ENCODE measurements at places on chromosomes 1 and 21. TPM values are rescaled to one million over a fixed set of nuclear protein-coding genes. Genes with fewer than 3 reads are reported as not detected.

DNA sequence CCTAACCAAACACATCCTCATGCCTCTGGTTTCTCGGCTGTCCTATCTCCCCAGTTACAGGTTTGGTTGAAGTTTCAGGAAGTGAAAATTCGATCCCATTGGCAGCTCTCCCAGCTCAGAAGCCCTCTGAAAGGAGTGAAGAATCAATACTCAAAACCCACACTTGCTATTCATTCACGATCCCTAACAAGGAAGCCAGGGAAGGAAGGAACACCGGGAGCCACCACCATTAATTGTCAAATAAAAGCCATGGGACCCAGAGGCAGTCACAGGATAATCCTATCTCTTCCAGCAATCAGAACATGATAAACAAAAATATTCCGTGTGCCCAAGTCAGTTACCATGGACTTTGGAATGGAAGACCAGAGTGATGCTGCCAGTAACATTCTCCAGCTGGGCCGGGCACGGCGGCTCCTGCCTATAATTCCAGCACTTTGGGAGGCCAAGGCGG lies 7.0 kb downstream of the TMPRSS2 start:
- no peak for DNase-seq

Gene EFNA1
- total RNA-seq = 8.5 TPM

GRCh38 chr21:33406493-33406892 lies 3.3 kb downstream of the IFNGR2 start:
- no peak for DNase-seq

Gene FOXD2
- 0.27 TPM for total RNA-seq

Gene LCE2A
- total RNA-seq = not detected

DNA sequence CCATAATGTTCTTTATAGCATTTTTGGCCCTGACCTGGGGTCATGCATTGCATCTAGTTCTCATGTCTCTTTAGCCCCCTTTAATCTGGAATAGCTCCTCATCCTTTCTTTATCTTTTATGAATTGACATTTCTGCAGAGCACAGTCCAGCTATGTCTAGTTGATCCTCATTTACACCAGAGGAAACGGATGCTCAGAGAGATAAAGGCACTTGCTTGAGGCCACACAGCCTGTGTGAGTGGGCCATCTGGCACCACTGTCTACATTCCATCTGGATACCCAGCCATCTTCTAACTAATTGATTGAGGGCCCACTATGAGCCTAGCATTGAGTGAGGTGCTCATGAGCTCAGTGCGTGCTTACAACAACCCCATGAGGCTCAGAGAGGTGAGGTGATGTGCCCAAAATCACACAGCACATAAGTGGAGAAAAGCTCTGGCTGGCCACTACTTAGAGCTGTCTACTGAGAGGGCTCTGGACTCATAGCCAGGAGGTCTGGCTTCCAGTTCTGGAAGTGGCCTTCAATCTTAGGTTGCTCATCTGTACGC lies 3.5 kb downstream of the HPCA start:
- DNase-seq = no peak

DNA sequence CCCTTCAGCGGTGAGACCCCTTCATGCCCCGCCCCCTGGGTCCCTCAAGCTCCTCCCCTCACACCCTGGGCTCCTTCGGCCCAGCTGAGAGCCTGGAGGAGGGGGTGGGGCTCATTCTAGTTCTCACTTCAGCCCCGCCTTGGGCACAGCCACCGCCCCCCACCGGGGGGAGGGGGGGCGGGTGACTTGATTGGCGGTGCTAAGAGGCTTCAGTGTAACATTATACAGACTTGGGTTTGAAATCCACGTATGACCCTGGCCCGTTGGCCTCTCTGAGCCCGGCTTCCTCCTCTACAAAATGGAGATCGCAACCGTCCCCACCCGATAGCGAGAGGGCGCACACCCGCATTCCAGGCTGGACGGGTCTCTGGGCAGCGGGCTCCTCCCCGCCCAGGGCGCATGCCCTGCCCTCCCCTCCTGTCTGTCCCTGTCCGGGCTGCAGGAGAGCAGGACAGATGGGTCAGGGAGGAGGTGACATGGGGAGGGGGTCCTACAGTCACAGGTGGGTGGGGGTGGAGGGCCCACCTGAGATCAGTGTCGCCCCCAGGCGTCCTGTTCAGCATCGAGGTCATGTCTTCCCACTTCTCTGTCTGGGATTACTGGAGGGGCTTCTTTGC lies 5.1 kb downstream of the CLCNKB start:
- DNase-seq = peak; percentile 70

DNA sequence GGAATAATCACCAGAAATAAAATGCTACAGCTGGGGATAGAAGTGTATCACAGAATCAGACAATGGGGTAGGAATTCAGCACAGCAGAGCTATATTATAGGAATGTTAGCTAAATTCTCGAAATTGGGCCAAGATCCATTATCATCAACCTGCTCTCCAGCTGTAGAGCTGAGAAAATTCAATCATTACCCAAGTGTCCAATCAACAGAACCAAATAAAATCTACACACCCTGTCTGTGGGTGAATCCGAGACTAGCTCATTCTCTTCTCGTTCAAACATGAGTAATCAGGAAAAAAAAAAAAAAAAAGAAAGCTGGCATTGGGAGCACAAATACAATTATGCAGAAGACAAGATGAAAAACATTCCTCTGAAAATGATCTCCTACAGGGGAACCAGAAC lies 119.2 kb downstream of the CDC7 start:
- no peak for DNase-seq

Gene SIK1
- 5.5 TPM for total RNA-seq

GRCh38 chr1:53541761-53542550 lies 82.8 kb downstream of the DMRTB1 start:
- DNase-seq = no peak

Gene LENEP
- 0.91 TPM for total RNA-seq

- DNase-seq = no peak
Measured at GRCh38 chr21:44466996-44467858, 11.9 kb downstream of the LRRC3 start.

- no peak for DNase-seq
Measured at GRCh38 chr1:223212441-223212840, 69.4 kb upstream of the TLR5 start.

GRCh38 chr1:238451781-238452310 lies 561.1 kb upstream of the ZP4 start:
- no peak for DNase-seq

- no peak for DNase-seq
Measured at GRCh38 chr1:232209357-232209756, 420.6 kb downstream of the SIPA1L2 start.

- DNase-seq = no peak
Measured at GRCh38 chr1:182768963-182769362, 20.6 kb upstream of the NPL start.

GRCh38 chr1:16076031-16076864 lies 2.8 kb upstream of the FAM131C start:
- no peak for DNase-seq

Gene GJA5
- not detected for total RNA-seq

- DNase-seq = no peak
Measured at GRCh38 chr1:54305906-54306514, 100.2 kb downstream of the SSBP3 start.

- DNase-seq = no peak
Measured at GRCh38 chr1:220852408-220852807, 26.8 kb upstream of the HLX start.

DNA sequence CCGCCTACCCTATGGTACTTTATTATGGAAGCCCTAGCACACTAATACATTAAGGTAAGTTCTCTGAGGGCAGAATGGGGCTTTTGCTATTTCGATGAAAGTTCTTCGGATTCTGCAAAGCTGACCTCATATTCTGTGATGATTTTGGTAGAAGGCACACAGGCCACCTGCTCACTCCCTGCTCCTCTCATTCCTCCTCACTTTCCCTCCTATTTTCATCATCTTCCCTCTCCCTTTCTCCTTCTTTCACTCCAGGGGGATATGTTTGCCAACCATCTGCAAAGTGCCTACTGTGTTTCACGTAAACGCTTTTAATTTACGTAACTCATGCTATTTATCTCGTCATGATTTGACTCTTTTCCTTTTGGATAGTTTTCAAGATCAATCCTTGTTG lies 45.0 kb upstream of the ETS2 start:
- no peak for DNase-seq

DNA sequence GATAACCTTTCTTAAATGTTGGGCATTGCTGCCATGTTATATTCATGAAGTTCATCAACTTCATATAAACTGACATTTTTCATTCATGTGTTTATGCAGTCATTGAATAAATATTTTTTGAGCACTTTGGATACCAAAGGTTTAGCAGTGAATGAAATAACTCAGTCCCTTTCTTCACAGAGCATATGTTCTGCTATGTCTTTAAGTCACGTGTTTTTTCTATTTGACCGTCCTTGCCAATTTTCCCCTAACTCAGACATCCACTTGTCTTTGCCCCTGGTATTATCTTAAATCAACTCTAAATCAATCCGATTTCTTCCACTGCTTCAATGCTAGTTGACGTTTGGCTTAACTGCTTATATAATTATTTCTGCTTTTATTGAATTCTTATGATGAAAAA lies 16.6 kb downstream of the ADARB1 start:
- DNase-seq = no peak

Gene MEX3A
- total RNA-seq = 0.38 TPM

Gene RNU1-2
- 3,916 TPM for total RNA-seq

DNA sequence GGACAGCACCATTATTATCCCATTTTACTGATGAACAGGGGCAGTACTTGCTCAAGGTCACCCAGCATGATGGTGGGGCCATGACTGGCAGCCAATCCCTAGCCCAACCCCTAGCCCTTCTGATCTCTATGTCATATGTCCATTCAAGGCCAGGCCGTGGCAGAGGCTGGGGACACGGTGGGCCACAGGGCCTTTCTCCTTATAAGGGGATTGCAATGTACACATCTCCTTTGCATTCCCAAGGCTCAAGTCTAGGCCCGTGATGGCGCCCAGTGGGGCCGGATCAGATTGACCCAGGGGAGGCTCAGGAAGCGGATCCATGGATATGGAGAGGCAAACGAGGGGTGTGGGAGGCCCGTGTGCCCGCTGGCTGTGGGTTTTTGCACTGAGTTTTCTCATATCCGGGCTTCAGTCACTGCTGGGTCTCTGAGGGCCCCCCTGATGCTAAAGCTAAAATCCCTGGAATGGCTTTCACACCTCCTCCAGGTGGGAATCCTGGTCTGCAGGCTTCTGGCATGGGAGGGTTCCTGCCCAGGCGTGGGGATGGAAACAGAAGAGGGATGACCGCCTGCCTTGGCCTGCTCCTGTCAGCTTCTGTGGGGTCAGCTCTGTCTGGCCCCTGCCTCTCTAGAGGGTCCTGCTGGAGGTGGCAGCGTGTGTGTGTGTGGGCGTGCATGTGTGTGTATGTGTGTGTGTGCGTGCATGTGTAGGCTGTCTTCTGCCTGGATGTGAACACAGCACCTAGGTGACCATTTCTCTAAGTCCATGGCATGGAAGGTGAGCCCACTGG lies 2.1 kb downstream of the MYOM3 start:
- DNase-seq = no peak

GRCh38 chr1:235277709-235278108 lies 50.3 kb downstream of the ARID4B start:
- DNase-seq = no peak

Gene LRRC8C
- 52.2 TPM for total RNA-seq

DNA sequence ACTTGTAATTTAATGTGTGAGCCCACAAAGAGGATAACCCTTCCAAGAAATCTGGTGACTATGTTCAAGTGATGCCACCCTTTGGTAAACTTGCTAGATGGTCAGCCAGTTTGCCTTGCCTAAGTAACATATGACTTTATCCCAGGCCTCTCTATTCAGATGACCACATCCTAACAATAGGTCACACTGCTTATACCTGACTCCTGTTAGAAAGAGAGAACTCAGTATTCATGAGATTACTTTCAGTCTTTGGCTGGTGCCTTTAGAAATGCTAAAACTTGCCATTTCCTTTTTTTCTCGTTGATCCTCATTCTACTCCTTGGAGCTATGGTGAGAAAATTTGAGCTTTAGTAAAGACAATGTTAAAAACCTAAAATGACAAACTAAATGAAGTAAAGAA lies 28.5 kb upstream of the SERBP1 start:
- DNase-seq = no peak

Gene ZNF691
- total RNA-seq = 11.6 TPM

DNA sequence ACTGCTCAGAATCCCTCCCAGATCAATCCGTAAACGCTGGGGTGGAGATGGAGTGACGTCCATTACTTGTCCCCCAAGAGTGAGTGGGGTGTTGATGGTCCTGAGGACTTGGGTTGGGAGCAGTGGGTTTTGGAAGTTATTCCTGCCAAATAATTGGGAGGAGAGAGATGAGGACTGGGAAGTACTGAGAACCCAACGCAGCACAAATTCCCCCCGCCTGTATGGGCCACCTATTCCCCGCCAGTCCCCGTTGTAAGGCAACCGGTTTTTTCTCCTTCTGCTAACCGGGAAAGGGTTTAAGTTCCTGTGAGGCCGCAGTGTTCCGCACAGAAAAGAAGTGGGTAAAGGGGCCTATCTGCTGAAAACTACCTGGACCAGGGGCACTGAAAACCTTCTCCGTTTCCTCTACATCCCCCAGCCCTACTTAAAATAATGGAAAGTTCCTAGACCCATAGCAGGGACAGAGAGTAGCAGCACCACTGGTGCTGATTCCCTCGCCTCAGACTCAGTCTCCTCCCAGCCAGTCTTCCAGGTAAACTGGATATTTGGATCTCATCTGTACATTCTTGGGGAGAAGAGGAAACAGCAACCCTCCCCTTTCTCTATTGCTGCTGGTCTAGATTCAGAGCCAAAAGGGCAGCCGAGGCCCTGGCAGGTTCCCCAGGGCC lies 738 bp downstream of the LURAP1 start:
- DNase-seq = no peak

Gene PGLYRP4
- total RNA-seq = not detected

GRCh38 chr1:51264451-51264850 lies 28.4 kb downstream of the RNF11 start:
- DNase-seq = no peak

DNA sequence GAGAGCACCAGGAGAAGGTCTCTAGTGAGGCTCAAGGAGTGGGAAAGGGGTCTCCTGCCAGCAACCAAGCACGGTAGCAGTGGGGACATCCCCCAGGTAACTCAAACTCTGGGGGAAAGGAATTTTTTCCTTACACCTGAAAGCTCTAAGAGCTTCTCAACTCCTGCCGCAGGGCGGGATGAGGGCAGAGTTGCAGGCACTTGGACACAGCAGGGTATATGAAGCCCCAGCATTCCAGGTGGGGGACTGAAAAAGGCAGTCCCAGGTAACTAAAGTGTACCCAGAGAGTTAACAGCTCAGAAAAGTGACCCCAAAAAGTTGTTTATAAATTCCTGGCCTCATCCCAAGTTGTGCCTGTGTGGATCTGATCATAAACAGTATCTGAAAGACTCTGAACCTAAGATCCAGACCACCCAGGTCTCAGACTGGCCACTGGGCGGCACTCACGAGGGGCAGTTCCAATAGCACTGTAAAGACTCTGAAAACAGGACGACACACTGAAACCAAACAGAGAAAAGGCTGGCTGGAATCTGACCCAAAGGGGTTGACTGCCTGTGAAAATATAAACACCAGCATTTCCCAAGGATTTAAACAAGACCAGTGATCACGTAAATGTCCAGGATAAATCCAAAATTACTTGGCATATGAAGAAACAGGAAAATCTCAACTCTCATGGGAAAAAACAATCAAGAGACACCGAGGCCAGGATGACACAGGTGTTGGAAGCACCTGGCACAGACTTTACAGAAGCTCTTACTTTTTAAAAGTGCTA lies 47.5 kb downstream of the HSF2BP start:
- no peak for DNase-seq

- DNase-seq = no peak
Measured at GRCh38 chr1:30169269-30169668, 554.1 kb downstream of the MATN1 start.

All from naive thymus-derived CD8-positive, alpha-beta T cell (primary cell).